ENCODE measurements at places on chromosomes 13 and 19. TPM values are rescaled to one million over a fixed set of nuclear protein-coding genes. Genes with fewer than 3 reads are reported as not detected.

Gene CYP2A6
- not detected for total RNA-seq

Gene LAIR1
- 40.5 TPM for total RNA-seq

Gene SHANK1
- total RNA-seq = not detected

Gene NOP53
- 213 TPM for total RNA-seq

Gene ERCC2
- total RNA-seq = 44.0 TPM

Gene PCDH8
- not detected for total RNA-seq

Gene NBEA
- 0.08 TPM for total RNA-seq

Gene PRSS57
- total RNA-seq = 1.4 TPM

Gene SIGLECL1
- not detected for total RNA-seq

Gene DACH1
- not detected for total RNA-seq
